ENCODE measurements at places on chromosomes 7 and 10.

GRCh38 chr7:151126491-151127137, 40.3 kb downstream of the AGAP3 start:
- no peak for DNase-seq

GRCh38 chr10:122464250-122464510, 2.8 kb downstream of the HTRA1 start:
- no peak for DNase-seq

GRCh38 chr7:20577441-20578071, 37.9 kb upstream of the ABCB5 start:
- DNase-seq: no peak

DNA sequence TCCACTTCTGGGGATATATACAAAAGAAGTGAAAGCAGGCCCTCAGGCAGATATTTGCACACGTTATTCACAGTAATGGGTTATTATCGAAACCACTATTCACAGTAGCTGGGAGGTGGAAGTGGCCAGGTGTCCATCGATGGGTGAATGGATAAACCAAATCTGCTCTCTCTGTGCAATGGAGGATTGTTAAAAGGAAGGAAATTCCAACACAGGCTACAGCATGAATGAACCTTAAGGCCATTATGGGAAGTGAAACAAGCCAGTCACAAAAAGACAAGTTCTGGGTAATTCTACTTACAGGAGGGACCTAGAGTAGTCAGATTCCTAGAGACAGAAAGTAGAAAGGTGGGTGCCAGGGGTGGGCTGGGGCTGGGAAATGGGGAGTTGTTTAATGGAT, 48.5 kb upstream of the BHLHA15 start:
- no peak for DNase-seq

- DNase-seq: no peak
These were observed 138.5 kb downstream of the LRRC4 start for GRCh38 chr7:127892488-127893314.

Data from activated T-cell treated with anti-CD3 and anti-CD28 coated beads, Interleukin-2, amount 50 U/mL, for 4 hours (primary cell).